ENCODE measurements at places on chromosomes 5 and 9. TPM values are rescaled to one million over a fixed set of nuclear protein-coding genes. Genes with fewer than 3 reads are reported as not detected.
A peak's percentile ranks its signal among the peaks of the same experiment; 100 is the strongest.

The WDR31 gene
- total RNA-seq: 1.9 TPM

The APC gene
- 28.6 TPM for total RNA-seq

The TAF11L10 gene
- total RNA-seq: not detected

- peaks cover 35% of the 10 kb centered on the region for H3K4me1 ChIP-seq
- H3K27me3 ChIP-seq: no peaks in the 10 kb centered on the region
- H3K27ac ChIP-seq: no peak overlapping the region
- H3K36me3 ChIP-seq: no peaks in the 10 kb centered on the region
- no peak overlapping the region for H3K4me3 ChIP-seq
- no peak for DNase-seq
Observed at GRCh38 chr5:39520232-39520572, 95.4 kb upstream of the DAB2 start.

DNA sequence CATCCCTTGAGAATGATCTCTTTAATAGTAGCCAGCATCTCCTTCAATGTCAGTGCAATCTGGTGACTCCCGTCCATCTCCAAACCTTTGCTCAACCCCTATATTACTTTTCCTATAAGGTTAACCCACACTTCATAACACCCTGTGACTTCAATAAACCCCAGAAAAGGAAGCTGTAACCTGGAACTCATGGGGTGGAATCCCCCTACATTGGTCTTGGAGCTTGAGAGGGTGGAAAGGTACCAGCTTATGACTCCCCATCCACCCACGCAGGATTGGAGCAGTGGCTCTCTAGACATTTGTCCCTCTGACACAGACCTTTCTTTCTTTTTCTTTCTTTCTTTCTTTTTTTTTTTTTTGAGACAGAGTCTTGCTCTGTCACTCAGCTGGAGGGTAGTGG is 54.7 kb upstream of the ZFR start:
- H3K4me3 ChIP-seq: no peak overlapping the region
- DNase-seq: no peak
- H3K36me3 ChIP-seq: no peaks in the 10 kb centered on the region
- H3K27me3 ChIP-seq: no peaks in the 10 kb centered on the region
- no peak overlapping the region for H3K27ac ChIP-seq

DNA sequence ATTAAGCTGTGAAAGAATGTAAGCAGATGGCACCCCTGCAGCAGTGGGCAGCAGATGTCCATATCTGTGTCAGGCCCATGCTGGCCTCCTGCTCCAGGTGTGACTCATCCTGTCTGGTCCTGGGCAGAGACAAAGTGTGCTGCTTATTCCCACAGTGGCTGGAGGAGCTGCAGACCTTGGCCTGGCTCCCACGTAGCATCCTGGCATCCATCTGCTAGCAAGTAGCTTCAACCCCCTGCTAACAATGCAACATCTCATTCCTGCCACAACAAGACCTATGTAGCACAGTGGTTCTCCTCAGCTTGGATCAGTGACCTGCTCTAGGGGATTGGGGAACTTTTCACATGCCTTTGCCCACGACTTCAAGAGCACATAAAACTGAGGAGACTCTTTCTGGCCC is 126.4 kb upstream of the SLC12A2 start:
- H3K27me3 ChIP-seq: no peaks in the 10 kb centered on the region
- H3K4me1 ChIP-seq: peaks cover 19% of the 10 kb centered on the region
- H3K36me3 ChIP-seq: no peaks in the 10 kb centered on the region
- H3K4me3 ChIP-seq: no peak overlapping the region
- no peak for DNase-seq
- H3K27ac ChIP-seq: no peak overlapping the region

DNA sequence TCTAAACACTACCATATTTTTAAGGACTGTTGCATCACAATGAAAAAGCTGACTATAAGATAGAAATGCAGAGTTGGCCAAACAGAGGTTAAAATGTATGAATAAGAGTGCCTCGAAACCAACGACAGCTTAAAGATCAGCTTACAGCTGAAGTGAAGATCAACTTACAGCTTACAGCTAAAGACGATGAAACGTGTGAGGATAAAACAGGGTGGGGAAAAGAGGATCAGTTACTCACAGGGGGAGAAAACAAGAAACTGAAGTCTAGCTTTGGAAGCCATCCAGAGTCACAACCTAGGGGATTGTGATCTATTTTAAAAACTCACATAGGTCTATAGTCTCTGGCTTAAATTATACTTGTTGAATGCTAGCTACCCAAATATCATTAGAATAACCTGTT is 220.0 kb downstream of the SNCAIP start:
- H3K4me1 ChIP-seq: no peaks in the 10 kb centered on the region
- H3K27ac ChIP-seq: no peak overlapping the region
- H3K27me3 ChIP-seq: no peaks in the 10 kb centered on the region

- H3K27ac ChIP-seq: no peak overlapping the region
- H3K36me3 ChIP-seq: no peaks in the 10 kb centered on the region
- no peaks in the 10 kb centered on the region for H3K27me3 ChIP-seq
- no peak for DNase-seq
Observed at GRCh38 chr9:91818225-91818585, 131.8 kb downstream of the ROR2 start.

DNA sequence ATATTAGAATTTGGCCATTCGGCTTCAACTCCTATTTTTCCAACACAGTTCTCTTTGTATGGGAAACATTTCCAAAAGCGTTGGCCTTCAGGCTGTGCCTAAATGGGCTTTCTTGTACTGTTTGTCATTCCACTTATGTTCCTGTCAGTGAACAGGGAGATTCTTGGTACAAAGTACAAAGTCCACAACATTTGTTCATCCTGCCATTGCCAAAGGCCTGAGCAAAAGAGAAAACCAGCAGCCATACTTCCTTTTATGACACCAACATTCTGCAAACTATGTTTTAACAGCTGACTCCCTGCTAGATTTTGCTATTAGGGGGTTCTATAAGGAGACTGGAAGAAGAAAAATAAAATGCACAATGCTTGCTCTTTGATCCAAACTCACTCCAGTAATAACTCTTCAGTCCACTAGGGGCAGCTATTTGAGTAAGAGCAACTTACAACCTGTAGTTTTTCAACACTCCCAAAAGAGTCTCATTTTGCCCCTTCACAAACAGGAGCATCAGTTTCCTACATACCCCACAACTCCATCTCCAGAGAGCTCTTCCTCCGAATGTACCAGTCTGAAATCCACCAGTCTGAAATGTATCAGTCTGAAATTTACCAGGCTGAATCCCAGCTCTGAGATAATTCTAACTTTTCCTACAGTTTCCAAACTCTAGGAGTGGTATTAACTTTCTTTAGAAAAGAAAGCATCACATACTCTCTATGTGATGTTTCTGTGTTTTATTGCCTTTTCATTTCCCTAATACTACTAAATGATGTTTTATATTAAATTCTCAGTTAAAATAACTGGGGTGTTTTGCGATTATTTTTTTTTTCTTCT is 693.8 kb downstream of the DNAH5 start:
- no peaks in the 10 kb centered on the region for H3K27me3 ChIP-seq
- H3K4me1 ChIP-seq: peaks cover 4% of the 10 kb centered on the region
- DNase-seq: no peak
- no peak overlapping the region for H3K4me3 ChIP-seq
- H3K27ac ChIP-seq: no peak overlapping the region

GRCh38 chr9:134179595-134179917 is 15.2 kb upstream of the RNU6ATAC start:
- H3K27me3 ChIP-seq: no peaks in the 10 kb centered on the region
- no peaks in the 10 kb centered on the region for H3K36me3 ChIP-seq
- no peak overlapping the region for H3K4me3 ChIP-seq
- H3K27ac ChIP-seq: no peak overlapping the region
- DNase-seq: peak; percentile 19

DNA sequence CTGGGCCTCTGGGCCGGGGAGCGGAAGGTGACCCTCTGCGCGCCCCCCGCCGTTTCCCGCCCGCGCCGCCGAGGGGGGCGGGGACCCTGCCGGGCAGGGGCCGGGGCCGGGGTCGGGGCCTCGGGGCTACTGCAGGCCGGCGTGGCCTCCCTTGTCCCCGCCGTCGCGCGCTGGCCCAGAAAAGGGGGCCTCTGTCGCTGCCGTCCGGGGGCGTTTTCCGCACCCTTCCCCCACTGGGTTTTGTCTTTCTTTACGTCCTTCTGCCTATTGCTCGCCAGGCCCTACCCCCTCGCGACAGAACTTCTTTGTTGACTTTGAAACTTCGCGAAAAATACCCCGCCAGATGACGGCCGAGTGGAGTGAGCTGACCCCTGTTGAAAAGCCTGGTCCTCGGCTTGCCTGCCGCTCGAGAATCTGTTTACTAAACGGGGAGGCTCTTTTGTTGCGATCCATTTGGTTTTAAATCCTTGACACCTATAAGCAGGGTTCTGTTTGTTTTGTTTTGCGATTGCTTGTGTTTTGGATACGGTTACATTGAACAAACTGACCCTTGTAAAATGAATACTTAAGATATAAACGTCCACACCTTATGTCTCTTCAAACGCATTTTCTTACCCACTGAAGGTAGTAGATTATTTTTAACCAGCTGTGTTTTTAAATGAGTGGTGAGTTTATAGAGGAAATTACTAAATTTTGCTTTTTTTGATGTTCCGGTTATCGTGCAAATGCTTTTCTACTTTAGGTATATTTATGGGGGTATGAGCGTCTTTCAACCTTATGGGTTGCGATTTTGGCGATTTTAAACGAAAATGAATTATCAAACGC is 765 bp downstream of the MARCHF6 start:
- peak; percentile 68 for DNase-seq
- peak overlapping the region; percentile 78 for H3K4me3 ChIP-seq
- no peaks in the 10 kb centered on the region for H3K27me3 ChIP-seq
- peaks cover 7% of the 10 kb centered on the region for H3K4me1 ChIP-seq
- no peaks in the 10 kb centered on the region for H3K36me3 ChIP-seq

DNA sequence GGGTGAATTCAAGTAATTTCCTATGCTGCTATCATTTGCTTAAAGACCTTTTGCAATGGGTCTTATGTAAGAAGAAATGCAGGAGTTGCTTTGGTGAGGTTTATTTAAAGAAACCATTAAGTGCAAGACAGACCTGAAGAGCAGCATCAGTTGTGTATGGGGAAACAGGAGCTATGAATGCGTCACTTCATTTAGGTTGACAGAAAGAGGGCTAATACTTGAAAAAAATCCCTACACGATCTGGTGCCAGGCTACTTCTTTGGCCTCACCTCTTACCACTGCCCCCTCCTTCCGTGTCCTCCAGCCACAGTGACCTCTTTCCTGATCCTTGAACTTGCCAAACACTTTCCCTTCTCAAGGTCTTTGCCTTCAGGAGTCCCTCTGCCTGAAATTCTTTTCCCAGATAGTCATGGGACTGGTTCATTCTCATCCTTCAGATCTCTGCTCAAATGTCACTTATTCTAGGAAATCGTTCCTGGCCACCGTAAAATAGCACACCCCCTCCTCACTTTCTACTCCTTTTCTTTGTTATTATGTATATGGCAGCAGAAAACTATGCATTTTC is 1.4 kb upstream of the JAK2 start:
- H3K4me3 ChIP-seq: peak overlapping the region; percentile 63
- H3K36me3 ChIP-seq: no peaks in the 10 kb centered on the region
- no peak for DNase-seq
- H3K27ac ChIP-seq: peak overlapping the region; percentile 87

GRCh38 chr9:121123816-121124535 is 49.2 kb downstream of the CNTRL start:
- peaks cover 3% of the 10 kb centered on the region for H3K4me1 ChIP-seq
- no peaks in the 10 kb centered on the region for H3K36me3 ChIP-seq
- no peak overlapping the region for H3K4me3 ChIP-seq

GRCh38 chr9:4904322-4905134 is 80.5 kb upstream of the JAK2 start:
- H3K27ac ChIP-seq: no peak overlapping the region
- no peak for DNase-seq
- H3K36me3 ChIP-seq: no peaks in the 10 kb centered on the region
- no peaks in the 10 kb centered on the region for H3K27me3 ChIP-seq
- H3K4me1 ChIP-seq: no peaks in the 10 kb centered on the region
- H3K4me3 ChIP-seq: no peak overlapping the region

DNA sequence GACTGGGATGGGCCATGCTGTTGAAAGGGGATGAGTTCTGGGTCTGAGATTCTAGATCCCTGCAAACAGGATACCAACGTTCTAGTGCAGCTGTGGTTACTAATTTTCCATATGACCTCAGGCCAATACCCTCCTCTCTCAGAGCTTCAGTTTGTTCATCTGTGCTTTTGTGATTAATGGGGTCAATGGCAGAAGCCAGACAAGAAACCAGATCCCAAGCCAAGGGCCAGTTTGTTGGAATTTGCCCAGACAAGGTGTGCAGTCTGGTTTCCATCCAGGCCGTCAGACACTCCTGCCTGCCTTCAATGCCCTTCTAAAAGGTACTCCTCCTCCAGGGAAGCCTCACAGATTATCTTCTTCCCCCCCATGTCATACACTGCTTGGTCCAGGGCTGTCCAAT is 11.4 kb downstream of the MYORG start:
- H3K36me3 ChIP-seq: peaks cover under 1% of the 10 kb centered on the region
- H3K4me3 ChIP-seq: no peak overlapping the region
- no peaks in the 10 kb centered on the region for H3K27me3 ChIP-seq
- H3K4me1 ChIP-seq: no peaks in the 10 kb centered on the region
- H3K27ac ChIP-seq: no peak overlapping the region
- no peak for DNase-seq

DNA sequence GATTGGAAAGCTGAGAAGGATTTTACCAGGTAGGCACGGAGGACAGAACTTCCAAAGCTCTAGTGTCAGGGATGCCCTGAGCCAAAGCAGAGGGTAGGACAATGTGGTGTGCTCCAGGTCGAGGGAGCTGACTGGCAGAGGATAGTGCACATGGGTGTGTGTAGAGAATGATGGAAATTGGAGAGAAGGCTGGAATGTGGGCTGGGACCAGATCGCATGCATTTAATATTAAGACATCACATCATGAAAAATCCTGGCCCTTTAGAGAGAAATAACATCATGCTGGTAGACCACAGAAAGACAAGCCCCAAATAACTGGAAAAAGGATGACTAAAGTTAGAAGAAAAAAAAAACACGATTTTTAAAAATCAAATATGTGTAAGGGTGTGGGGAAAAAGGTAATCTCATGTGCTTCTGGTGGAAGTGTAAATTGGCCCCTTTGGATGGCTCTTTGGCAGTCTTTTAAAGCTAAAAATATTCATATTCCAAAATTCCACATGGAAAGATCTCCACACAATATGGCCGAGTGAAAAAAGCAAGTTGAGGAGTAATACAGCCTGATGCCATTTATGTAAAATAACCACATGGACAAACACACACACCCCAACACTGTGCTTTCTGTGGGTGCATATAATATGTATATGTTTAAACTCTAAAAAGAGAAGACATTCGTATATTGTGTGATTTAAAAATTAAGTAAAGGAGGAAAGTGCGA is 67.0 kb upstream of the TGFBR1 start:
- no peak overlapping the region for H3K27ac ChIP-seq
- H3K36me3 ChIP-seq: no peaks in the 10 kb centered on the region
- DNase-seq: no peak
- H3K4me3 ChIP-seq: no peak overlapping the region
- H3K4me1 ChIP-seq: no peaks in the 10 kb centered on the region

GRCh38 chr9:21080793-21081192 is 3.1 kb upstream of the IFNB1 start:
- H3K27me3 ChIP-seq: no peaks in the 10 kb centered on the region
- no peak overlapping the region for H3K27ac ChIP-seq
- DNase-seq: no peak
- no peaks in the 10 kb centered on the region for H3K4me1 ChIP-seq
